Kidney epithelial cell (primary cell): ENCODE measurements at places on chromosomes 6 and 20. TPM values are rescaled to one million over a fixed set of nuclear protein-coding genes. Genes with fewer than 3 reads are reported as not detected.

SLC23A2 gene
- total RNA-seq = 20.1 and 21.4 TPM in 2 replicates

CPNE5 gene
- 0.13 and 1.4 TPM in 2 replicates for total RNA-seq

TRAPPC3L gene
- not detected in 2 replicates for total RNA-seq

COL21A1 gene
- total RNA-seq = not detected in 2 replicates

OLIG3 gene
- total RNA-seq = not detected in 2 replicates

KIAA0408 gene
- total RNA-seq = 3.6 and 13.5 TPM in 2 replicates

THBS2 gene
- total RNA-seq = 21.9 and 28.6 TPM in 2 replicates
